ENCODE measurements at places on chromosomes 13 and 19. TPM values are rescaled to one million over a fixed set of nuclear protein-coding genes. Genes with fewer than 3 reads are reported as not detected.

Gene LILRA1
- polyA plus RNA-seq: 0.29 TPM

Gene CLEC4M
- 3.7 TPM for polyA plus RNA-seq

DNA sequence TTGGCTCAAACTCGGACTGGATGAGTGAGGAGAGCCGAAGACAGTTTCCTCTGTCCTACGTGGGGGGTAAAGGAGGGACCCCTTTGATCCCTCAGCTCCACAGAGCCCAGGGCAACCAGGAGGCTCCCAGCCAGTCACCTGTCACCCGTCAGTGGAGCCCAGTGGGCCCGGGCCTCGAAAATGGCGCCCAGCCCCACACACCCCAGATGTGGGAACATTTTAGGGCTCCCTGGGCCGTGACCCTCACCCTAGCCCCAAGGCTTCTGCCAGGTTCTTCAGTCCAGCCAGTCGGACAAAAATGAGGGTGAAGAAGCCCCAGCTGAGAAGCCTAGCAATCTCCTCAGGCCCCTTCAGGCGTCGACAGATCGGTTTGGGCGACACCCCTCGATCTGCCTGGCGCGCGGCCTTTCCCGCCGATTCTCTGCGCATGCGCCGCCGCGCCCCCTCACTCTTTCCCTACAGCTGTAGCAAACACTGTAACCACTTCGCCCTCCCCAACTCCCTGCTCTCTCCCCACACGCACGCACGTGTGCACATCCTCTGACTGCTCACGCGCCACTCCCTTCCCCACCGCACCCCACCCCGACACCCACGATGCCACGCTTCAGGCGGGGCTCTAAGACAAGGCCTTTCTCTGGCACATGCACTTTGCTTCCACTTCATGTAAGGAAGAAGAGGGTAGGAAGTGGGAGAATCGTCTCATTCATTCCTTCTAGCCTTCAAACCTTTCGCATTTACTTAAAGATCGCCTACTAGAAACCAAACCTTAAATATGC is at the start of gene SLC6A16:
Gene SLC6A16, minus strand, starts transcription at position 391 of the 776 bp plus-strand sequence. CDS start 13,844 bp downstream, outside the sequence.
- no peak for DNase-seq

GRCh38 chr19:42097461-42097860 is 21.5 kb downstream of the ZNF574 start:
- DNase-seq: no peak

Gene NTF4
- 3.0 TPM for polyA plus RNA-seq

DNA sequence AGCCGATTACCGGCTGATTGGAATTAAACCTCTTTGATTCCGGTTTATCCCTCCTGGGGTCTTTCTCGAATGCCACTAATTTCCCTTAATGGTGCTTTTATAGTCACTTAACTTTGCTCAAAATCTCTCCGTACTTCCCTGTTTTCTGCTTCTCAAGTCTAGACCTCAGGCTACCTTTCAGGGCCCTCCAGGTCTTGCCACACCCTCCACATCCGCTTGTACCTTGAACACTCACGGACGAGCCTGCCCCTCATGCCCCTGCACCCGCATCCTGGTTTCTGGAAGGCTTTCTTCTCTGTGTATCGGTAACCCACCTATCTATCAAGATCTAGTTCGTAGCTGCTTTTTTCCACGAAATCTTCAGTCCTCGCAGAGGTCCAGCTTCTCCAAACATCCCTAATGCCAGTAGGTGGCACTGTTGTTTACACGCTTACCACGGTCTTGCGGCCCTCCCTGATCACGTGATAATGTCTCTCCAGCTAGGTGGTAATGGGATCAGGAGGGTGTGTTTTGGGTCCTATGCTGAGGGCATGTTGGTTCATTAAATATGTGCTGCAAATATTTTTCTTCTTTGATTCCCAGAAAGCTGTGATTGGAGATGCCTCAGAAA is 13.8 kb downstream of the ATP12A start:
- no peak for DNase-seq

Gene PLD3
- polyA plus RNA-seq: 248 TPM

DNA sequence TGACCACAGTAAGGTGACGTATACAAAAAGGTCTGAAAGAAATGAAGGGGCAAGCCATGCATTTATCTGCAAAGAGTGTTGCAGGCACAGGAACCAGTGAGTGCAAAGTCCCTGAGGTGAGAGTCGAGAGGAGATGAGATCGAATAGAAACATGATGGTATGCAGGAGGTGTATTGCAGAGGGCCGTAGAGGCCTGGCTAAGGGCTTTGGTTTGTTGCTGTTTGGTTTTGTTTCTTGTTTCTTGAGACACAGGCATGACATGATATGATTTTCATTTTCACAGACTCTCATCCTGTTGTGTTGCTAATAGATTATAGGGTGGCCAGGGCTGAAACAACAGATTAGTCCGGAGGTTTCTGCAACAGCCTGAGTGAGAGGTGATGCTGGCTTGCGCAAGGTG is 80.4 kb downstream of the HSPH1 start:
- DNase-seq: no peak

DNA sequence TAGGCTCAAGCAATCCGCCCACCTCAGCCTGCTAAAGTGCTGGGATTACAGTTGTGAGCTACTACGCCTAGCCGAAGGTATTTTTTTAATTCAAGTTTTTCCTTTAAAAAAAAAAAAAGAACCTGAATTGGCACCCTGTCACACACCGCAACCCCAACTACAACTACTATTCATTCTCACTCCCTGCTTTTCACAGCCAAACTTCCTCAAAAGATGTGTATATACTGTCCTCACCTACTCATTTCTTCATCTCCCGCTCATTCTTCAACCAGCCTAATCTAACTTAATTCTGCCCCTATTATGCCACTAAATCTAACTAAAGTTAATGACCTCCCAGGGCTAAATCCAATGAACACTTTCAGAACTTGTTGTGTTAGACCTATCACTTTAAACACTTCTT is 12.7 kb upstream of the WBP4 start:
- DNase-seq: no peak

Gene MTMR6
- polyA plus RNA-seq: 17.8 TPM

GRCh38 chr13:24741016-24741662 is 22.8 kb upstream of the RNF17 start:
- no peak for DNase-seq

Gene TUBA3C
- not detected for polyA plus RNA-seq

GRCh38 chr19:10290876-10291553 is 1.3 kb downstream of the ICAM5 start:
- DNase-seq: no peak

DNA sequence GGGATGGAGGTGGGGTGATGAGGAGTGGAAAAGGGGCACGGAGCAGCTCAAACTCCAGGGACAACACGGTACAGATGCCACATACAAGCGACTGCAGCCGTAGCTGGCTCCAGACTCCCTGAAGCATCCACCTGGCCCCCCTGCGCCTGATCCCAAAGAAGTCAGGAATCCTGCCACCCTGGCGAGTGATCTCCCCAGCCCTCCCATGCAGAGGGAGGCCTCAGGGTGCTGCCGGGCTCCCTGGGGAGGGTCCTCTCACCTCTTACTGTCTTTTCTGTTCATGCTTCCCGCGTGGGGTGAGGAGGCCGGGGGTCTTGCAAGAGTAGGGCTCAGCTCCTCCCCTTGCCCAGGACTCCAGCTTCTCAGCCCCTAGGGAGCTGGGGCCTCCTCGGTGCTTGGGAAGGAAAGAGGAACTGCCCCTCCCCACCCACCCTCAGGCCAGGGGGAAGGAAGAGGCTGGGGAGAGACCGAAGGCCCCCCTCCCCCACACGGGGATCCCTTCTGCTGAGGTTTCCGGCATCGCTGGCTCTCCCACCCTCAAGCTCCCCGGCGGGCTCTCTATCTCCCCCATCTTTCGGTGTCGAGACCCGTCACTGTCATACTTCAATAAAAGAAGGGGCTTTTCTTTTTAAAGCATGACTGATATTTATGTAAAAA is at the start of gene RASGRP4:
Gene RASGRP4, minus strand, starts transcription at position 410 of the 657 bp plus-strand sequence. Its CDS starts 128 bp downstream, at position 282.
- no peak for DNase-seq

DNA sequence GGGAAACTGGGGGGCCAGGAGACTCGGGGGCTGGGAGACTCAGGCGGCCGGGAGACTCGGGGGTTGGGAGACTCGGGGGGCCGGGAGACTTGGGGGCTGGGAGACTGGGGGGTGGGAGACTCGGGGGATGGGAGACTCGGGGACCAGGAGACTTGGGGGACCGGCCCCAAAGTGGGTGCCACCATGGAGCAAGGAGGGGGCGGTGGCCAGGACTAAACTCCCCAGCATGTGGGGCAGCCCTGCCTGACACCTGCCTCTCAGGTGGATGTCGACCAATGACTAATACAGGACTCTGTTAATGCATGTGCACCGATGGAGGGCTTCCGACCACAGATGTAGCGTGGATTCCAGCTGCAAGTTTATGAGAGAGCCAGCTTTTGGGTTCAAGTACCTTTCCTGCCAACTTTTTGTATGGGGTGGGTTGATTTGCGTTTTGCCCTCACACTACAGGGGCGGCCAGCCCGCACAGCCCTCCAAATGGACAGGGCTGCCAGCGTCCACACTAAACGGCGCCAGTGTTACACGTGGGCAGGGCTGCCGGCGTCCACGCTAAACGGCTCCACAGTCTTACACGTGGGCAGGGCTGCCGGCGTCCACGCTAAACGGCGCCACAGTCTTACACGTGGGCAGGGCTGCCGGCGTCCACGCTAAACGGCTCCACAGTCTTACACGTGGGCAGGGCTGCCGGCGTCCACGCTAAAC is 62.2 kb downstream of the RASA3 start:
- no peak for DNase-seq

Gene CYP2B6
- 2.0 TPM for polyA plus RNA-seq

DNA sequence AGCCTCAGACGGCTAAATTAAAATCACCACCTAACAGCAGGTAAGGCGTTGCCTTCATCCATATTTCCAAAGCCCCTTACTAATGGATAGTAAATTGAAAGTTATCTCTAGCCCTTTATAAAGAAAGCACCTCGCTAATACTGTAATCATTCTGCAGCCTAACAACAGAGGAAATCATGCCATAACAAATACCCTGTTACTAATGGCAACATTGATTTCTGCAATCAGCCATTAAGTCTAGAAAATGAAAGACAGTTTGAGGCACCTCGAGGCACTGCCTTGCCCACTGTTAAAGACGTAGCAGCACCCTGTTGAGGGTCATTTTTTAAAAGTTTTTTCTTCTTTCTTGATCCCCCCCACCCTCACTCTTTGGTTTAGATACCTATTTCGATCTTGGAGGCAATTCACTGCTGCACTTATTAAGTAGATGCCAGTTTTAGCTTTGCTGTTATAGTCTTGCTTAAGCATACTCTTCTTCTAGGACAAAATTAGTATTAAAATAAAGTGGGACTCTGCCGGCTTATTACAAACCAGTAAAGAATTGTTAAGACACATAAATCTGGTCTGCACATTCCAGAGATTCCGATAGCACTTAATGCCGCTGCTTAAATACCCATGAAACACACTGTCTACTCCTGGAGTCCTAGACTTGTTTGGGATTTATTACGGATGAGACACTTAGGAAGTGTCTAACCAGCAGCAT is 74.8 kb downstream of the ZNF536 start:
- no peak for DNase-seq

- no peak for DNase-seq
These were observed 46.0 kb downstream of the C13orf46 start for GRCh38 chr13:113927661-113928581.

GRCh38 chr13:43838909-43839308 is 40.6 kb downstream of the CCDC122 start:
- no peak for DNase-seq

GRCh38 chr19:27774337-27774736 is 1438.6 kb downstream of the UQCRFS1 start:
- no peak for DNase-seq

DNA sequence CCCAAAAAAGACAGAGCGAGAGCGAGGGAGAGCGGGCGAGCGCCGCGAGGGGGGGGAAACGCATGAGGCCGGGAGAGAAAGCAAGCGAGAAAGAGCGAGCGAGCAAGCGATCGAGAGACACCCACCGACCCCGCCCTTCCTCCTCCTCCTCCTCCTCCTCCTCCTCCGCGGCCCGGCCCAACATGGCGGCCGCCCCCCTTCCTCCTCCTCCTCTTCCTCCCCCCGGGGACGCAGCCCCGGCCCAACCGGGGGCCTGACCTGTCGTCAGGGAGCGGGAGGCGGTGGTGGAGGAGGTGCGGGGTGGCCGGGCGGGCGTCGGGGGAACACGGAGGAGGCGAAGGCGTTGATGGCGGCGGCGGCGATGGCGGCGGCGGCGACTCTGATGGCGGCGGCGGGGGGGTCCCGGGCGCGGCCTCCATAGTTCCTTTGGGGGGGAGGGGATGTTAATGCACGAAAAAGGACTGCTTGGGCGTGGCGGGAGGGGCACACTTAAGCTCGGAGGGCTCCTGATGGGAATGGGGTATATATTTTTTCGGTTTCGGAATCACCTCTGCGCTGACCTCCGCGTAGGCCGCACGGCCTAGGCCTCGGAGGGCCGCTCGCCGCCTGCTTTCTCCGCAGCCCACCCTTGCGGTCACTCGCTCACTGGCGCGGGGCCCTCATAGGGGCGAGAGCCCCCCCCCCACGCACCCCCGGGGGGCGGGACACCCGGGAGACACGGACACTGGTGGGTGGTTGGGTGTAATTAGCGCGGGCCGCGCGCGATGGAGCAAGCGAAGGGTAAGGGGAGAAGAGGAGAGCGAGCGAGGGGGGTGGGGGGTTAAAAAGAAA is 1.2 kb downstream of the ZC3H4 start:
- DNase-seq: peak; percentile 68

GRCh38 chr19:19656451-19657396 is 6.8 kb downstream of the ATP13A1 start:
- no peak for DNase-seq

- DNase-seq: no peak
These were observed 3.7 kb upstream of the SOX21 start for GRCh38 chr13:94716016-94716415.

Measured in right renal pelvis (tissue), 4 donors.